ENCODE measurements at places on chromosomes 1 and 21.

GRCh38 chr1:186915555-186915954 is 86.8 kb downstream of the PLA2G4A start:
- DNase-seq, result no peak

DNA sequence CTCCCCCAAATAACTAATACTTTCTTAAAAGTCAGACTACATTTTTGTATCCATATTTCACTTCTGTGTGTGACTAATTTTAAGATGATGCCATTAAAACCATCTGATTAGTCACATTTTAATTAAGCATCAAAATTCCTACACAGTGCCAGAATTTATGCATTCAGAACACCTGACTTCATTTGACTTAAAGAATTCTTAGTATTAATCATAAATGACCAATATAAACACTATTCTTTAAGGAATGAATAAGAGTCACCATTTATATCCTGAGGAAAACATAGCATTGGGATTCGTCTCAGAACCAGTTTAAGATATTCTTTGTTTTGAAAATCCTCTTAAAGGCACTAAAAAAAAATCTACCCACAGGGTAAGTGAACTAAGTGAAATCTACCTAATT is 37.0 kb downstream of the TM2D1 start:
- DNase-seq, result no peak

GRCh38 chr1:185139246-185139645 is 17.5 kb downstream of the TRMT1L start:
- no peak for DNase-seq

- DNase-seq, result no peak
Observed at GRCh38 chr1:71641903-71642302, 561.1 kb upstream of the ZRANB2 start.

DNA sequence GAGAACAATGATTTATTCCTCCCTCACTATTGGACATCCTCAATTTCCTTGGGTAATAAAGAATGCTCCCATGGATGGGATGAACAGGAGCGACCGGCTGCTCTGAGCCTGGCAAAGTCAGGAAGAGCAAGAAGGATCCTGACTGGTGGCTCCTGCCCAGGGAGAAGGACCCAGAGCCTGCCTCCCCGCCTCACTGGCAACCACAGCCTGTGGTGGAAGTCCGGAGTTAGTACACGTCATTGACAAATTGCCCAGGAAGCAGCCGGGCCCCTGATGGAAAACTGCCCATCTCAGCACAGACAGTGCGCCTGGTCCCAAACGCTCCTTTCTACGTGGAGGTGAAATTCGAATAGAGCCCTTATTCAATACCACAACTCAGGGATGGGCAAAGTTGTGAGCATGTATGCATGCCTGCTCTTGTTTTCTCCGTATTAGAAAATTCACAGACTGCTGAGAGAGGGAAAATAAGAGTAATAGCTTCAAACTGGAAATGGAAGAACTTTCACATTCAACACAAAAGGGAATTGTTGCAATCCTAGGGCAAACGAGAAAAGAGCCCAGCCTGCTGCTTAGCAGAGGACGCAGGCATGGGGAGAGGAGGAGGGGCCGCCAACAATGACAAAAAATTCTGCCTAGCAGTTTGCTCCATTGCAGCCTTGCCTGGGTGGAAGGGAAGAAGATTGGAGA is 397.1 kb upstream of the VAMP3 start:
- peak; percentile 4 for DNase-seq

- DNase-seq, result no peak
Observed at GRCh38 chr1:118090130-118090529, 94.9 kb downstream of the SPAG17 start.

DNA sequence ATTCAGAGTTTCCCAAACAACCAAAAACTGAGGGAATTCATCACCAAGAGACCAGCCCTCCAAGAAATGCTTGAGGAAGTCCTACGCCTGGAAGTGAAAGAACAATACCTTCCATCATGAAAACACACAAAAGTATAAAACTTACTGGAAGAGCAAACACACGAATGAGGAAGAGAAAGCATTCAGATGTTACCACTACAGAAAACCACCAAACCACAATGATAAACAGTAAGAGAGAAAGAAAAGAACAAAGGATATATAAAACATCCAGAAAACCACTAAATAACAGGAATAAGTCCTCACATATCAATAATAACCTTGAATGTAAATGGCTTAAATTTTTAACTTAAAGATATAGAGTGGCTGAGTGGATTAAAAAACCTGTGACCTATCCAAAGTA is 58.5 kb upstream of the BCL10 start:
- DNase-seq, result peak; percentile 66

DNA sequence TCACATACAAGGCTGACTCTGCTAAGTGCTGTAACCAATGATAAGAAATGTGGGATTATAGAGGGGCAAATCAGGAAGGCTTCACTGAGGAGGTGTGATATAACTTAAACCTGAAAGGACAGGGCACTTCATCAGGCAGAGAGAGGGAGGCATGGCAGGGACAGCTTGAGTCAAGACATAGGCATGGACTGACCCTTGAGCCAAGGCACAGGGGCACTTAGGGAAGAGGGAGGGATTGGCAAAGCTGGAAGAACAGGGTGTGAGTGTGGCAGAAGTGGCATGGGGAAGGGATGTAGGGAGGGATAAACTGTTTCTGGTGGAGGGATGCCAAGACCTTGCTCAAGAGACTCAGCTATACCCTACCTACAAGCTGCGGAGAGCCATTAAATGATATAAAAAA is 81.3 kb downstream of the PLXNA2 start:
- no peak for DNase-seq

- no peak for DNase-seq
Observed at GRCh38 chr1:238485912-238486209, 595.1 kb upstream of the ZP4 start.

DNA sequence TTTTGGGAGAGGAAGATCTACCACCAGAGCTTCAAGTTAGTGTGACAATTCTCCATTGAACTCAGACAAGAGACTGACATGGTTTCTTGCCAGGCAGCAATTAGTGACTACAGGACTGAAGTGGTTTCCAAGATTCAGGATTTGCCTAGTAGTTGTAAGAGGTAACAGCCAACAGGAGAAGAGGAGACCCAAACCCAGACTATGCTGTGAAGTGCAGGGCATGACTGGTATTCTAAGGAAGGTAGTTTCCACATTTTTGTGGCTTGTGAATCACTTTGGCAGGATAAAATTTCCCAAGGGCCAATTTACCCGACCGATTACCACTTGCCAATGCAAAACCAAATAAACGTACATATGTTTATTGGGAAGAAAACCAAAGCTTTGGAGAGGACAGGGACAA is 14.7 kb upstream of the RAP1A start:
- DNase-seq, result no peak

GRCh38 chr1:91764471-91765115 is 121.4 kb downstream of the TGFBR3 start:
- DNase-seq, result no peak

DNA sequence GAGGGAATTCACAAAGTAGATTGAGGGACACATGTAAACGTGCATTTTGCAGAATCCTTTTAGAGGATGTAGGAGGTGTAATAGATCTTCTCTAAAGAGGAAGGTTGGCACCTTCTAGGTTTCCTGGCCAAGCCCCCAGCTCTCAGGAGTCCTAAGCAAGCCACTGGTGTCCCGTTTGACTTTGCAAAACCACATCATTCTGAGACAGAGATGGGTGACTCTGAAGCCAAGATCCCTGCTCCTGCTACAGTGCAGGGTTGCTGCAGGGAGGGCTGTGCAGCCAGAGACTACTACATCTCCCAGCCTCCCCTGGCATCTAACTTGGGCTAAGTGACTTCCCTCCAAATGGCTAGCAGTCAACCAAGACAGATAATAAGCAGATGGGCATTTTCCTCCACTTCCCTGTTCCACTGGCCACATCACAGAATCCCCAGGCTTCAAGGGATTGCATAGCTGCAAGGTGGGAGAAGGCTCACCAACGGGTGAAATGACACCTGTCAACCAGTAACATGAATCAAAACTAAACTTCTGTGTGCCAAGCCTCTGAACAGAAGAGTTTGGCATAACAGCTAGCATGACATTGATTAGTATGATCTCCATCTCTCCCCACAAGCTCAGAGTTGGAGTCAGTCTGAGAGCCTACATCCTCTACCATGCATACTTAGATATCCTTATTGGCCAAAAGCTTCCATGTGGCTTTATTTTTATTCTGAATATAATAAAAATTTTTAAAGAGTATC is 129.6 kb upstream of the COA6 start:
- DNase-seq, result no peak

DNA sequence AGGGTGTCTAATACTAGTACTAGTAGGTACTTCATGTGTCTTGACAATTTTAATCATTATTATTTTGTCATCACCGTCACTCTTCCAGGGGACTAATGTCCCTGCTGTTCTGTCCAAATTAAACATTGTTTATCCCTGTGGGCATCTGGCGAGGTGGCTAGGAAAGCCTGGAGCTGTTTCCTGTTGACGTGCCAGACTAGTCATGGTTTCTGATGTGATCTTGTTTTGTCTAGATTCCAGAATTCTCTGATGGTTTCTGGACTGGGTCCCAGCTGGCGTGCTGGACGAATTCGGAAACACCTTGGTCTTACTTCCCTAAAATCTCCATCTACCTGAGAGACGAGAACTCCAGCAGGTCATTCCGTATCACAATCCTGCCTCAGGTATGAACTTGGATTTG is 66.1 kb upstream of the FAM3B start:
- DNase-seq, result no peak

DNA sequence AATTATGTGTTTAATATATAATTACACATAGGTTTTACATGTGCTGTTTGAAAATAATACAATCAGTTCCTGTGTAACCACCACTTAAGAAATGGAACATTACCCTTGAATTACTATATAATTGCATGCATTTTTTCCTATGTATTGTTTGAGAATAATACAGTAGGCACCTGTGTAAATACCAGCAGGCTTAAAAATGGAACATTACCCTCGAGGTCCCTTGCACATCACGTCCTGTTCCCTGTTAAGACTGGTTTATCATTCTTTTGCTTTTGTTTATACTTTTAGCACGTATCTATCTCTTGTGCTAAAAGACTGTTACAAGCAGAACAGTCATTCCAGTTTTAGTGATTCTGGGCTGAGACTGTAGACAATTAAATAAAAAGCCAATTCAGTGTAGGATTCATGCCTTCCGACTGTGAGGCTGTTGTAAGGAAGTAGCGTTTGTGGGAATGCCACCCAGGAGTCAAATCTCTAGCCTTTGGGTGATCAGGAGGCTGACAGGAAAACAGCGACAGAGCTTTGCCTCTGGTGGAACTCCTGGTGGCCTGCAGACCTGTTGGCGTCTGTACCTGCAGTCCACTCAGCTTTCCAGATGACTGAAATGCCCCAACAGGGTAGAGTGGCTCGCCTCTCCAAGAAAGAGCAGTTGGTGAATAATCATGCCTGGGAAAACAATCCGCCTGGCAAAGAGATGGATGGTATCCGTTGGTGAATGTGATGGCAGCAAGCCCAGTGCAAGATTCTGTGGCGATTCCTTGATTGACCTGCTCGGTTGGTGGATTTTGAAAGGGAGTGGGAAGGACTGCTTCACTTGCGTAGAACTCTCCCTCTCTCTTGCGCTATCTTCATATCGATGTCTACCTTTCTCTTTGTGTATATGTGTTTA is 58.0 kb downstream of the DISC1 start:
- DNase-seq, result no peak

DNA sequence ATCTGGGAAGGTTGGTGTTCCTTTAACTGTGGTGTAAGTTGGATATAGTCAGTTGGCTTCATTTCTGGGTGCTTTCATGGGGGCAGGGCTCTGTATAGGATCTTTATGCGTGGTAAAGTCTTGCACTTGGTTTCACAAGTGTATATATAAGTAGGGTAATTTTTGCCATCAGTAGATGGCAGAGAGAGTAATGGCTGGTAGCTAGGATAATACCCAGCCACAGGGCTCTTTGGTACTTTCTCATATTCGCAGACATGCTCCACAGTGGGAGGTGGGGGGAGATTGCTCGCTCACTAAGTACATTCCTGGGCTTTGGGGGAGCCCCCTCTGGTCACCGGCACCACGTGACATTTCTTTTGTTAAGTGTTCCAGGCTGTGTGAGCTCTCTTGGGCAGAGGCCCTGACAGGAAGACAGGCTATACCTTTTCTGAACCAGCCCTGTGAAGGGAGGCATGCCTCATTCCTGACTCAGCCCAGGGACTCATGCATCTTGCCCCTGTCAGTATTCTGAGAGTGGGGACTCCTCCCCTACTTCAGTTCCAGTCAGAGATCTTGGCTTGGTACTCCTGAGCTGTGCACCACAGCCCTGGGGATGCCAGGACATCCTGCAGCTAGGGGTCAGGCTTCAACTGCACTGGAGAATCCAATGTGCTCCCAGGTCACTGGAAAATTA is 37.6 kb downstream of the FCRL2 start:
- DNase-seq, result no peak

DNA sequence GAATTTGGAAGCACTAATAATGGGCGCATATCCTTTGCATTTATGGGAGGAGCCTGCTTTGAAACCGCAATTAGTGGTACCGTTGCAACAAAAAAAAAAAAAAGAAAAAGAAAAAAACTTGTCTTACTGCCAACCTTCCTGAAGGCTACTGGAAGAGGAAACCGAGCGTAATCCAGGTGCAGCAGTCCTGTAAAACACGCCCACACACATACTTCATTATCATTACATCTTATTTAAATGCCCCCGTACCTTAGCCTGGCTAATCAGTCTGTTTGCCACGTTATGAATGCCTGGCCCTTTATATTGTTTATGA is 686 bp upstream of the ZNF281 start:
- peak; percentile 31 for DNase-seq

DNA sequence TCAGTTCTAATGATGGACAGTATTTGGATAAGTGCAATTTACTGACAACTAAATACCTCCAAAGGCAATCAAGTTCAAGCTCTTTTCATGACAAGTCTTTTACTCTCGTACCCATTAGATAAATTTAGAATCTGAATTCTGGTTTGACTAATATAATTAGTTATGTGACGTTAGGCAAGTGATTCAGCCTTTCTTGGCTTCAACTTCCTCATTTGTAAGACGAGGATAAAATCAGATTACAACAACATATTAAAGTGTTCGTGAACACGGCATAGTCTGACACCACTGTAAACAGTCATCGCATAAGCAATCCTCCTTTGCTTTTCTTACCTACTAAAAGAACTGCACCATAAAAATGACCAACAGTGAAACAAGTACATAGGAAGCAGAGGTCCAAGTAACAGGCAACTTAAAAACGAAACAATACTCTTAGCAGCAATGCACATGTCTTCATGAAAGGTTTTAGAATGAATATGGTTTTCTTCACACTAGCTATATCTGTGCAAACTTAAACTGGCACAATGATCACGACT is 25.7 kb downstream of the COA6 start:
- peak; percentile 86 for DNase-seq

DNA sequence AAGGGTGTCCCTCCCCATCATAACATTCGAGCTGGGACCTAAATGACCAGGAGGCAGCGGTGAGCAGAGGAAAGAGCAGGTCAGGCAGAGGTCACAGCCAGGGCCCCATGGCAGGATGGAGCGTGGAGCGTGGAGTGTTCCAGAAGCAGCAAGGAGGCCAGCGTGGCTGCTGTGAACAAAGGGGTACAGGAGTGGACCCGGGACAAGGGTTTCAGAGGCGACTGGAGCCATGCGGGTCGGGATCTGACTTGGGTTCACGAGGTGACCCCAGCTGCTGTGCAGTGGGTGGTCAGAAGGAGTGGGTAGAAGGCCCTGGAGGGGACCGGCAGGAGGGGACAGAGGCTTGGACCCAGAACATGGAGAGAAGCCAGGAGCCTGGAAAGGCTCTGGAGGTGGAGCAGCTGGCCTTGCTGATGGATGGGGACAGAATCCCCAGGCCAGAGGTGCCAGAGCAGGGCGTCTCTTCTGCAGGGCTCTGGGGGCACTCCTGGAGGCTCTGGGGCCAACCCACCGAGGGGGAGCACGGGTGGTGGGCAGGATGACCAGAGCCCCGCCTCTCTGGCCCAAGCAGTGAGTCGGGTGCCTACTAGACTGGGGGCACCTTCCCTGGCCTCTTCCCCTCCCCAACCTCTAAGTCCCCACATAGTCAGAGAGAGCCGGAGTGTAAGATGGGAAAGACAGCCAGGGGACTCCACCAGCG is 2.3 kb downstream of the CHD5 start:
- no peak for DNase-seq
